NCI-H2227 treated with DMSO at 0.1 percent for 48 hours (cell line): ENCODE measurements at places on chromosomes 3 and 15.

GRCh38 chr3:13561967-13562366, 13.0 kb downstream of the FBLN2 start:
- no peak for DNase-seq

DNA sequence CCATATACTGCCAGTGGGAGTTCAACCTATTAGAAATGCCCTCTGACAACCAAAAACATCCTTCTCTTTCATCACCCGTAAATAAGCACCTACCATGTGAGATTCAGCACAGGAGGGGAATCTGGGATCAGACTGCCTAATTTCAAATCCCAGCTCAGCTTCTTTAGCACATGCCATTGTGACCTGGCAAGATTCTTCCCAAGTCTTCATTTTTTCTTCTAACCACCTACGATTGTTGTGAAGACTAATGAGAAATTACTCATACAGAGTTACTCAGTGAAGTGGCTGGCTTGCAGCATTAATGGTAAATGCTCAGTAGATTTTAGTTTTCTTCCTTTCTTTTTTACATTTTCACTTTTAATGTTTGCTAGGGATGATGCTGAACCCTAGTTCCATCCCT, 176.7 kb downstream of the PDZRN3 start:
- no peak for DNase-seq

DNA sequence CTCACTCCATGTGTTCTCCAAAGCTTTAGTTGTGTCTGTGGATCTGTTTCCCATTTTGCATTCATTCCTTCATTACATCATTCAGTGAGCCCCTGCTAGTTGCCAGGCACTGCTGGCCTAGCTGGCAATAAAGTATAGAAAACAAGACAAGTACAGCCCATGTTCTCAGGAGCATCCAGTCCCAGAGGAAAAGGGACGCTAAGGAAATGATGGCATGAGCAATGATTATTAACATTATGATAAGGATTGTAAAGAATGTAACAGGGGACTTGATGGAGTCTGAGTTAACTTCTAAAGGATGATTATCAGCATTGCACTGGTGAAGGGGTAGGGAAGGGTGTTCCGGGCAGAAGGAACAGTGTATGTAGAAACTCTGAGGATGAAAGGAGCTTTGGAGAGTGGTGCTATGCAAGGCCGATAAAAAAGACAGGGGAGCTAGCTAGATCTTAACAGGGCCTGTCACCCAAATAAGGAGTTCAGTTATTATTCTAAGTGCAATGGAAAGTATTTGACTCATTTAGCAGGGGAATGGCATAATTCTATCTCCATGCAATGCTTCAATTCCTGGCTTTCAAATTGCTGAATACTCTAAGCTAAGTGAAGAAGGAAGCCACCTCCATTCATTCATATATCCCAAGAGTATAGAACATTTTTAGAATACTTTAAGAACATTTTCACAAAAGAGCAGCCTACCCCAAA, 258.2 kb upstream of the STT3B start:
- no peak for DNase-seq

GRCh38 chr15:90322538-90322937, 29.5 kb upstream of the ZNF774 start:
- no peak for DNase-seq

GRCh38 chr3:189941679-189942078, 179.0 kb downstream of the P3H2 start:
- DNase-seq = no peak

DNA sequence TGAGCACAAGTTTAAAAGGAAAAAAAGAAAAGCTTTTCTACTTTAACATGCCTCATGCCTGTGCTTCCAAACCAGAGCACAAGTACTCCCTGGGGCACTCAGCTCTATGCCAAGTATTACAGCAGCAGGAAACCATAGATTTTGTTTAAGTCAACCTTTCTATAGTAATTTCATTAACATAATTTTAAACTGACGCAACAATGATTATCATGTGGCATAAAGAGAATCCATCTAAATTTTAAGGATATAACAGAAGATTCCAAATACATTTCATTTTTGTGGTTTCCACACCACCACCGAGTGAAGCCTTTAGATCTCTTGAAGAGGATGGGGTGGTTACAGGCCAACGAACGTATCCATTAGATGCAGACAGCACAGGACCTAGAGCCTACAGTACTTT, 112.1 kb downstream of the TNIK start:
- DNase-seq = no peak

DNA sequence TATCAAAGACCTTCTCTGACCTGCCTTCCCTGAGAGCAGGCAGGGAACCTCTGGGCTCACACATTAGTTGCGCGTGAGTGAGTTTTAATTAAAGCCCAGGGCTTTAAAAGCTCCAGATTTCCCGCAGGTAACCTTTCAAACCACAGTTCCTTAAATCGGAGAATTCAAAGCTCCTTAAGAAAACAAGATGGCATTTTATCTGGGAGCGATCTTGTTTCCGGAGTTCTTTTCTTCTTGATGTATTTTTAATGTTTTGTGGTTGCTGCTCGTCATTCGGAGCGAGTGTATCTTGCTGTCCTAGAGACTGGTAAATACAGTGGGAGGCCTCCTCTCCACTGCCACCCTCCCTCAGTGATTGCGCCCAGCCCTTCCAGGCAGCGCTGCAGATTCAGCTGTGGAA, 284.3 kb downstream of the CLSTN2 start:
- no peak for DNase-seq

- no peak for DNase-seq
These were observed 14.0 kb downstream of the CLDN16 start for GRCh38 chr3:190401963-190402362.

DNA sequence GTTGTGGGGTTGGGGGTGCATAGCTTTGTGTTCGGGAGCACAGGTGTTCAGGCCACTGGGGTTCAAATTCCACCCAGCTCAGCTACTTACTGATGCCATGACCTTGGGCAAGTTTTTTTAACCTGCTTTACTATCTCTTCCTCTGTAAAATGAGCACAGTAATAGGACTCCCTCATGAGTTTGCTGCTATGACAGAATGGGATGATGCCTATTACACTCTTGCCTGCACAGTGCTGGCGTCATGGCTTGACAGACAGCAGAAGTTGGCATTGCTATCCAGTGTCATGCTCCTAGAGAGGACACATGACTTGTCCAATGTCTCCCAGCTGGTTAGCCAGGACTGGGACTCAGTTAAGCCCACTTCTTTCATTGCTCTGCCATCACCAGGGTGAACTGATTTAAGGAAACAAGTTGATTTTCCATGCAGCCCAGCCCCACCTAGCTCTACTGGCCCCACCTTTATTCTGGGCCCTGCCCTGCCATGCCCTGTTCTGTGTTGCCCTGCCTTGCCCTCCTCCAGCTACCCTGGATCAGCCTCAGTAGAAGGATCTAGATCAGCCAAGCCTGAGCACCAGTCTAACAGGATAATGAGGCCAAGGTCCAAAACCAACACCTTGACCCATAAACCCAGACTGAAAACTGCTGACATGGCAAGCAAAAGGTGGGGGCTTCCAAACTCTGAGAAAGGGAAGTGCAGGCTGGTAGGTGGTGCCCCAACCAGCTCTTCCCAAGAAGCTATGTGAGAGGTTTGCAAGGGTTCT, 155.8 kb upstream of the ATP11B start:
- DNase-seq = no peak

DNA sequence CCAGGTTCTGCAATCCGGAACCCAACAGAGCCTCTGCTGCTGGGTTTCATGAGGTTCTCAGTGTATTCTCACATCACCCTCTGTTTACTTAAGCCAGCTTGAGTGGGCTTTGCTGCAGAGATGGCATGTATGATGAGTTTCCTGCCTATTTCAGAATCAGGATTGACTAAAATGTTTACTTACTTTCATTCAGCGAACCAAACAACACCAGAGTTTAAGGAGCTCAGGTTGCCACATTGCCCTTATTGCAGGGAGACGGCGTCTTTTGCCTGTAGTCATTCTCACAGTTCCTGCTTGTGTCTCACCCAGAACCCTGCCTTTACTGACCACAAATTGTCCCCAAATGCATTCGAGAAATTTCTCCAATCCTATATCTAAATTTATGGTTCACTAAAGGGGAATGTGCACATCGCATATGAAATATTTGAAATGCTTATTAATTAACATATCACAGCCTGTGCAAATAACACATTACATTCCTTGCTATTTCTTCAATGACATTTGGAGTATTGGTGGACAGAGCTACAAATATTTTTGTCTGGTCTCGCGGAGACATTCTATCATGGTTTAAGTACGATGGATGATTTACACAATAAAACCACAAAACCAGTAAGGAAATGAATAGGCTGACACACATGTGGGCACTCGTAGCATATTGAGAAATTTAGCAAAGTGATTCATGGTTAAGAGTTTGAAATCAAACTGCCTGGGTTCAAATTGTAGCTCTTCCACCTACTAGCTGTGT, 377.2 kb upstream of the CFAP20DC start:
- DNase-seq = no peak

DNA sequence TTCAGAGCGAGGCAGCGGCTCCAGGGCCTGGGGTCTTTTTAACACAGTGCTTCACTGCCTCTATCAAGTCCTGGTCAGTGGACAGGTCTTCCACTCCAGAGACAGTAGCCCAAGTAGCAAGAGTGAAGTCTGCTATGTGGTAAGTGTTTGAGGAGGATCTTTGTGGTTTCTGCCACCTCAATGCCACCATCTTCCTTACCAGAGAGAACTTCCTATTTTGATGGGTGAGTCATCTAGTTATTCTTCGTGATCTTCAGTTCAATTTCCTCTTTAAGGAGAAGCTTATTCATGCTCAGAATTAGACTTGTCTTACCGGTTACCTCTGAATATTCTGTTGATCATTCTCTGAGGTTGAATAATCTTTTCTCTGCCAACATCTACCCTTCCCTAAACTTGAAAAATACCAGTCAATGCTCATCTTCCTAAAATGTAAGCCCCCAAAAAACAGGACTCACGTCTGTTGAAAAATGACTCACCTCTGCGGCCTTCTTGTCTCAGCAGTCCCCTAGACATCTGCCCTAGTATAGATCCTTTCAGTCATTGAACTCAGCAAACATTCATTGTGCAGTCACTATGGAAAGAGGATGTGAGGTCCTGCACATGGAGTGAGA, 32.2 kb upstream of the BCL6 start:
- DNase-seq = no peak

- DNase-seq = no peak
These were observed 8.7 kb downstream of the TEX264 start for GRCh38 chr3:51679777-51680176.

- DNase-seq = no peak
These were observed 533.4 kb downstream of the NTRK3 start for GRCh38 chr15:87722941-87723691.
